ENCODE measurements at places on chromosomes 2 and 18.

DNA sequence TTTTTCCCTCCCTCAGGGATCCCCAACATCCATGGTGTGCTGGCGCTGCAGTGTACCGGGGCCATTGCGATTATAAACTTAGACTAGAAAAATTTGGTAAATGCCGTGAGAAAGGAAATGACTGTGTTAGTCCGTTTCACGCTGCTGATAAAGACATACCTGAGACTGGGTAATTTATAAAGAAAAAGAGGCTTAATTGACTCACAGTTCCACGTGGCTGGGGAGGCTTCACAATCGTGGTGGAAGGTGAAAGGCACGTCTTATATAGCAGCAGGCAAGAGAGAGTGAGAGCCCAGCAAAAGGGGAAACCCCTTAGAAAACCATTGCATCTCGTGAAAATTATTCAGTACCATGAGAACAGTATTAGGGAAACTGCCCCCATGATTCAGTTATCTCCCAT lies 44.3 kb downstream of the NTSR2 start:
- no peak for DNase-seq

GRCh38 chr2:168179592-168179991 lies 67.8 kb downstream of the STK39 start:
- no peak for DNase-seq

DNA sequence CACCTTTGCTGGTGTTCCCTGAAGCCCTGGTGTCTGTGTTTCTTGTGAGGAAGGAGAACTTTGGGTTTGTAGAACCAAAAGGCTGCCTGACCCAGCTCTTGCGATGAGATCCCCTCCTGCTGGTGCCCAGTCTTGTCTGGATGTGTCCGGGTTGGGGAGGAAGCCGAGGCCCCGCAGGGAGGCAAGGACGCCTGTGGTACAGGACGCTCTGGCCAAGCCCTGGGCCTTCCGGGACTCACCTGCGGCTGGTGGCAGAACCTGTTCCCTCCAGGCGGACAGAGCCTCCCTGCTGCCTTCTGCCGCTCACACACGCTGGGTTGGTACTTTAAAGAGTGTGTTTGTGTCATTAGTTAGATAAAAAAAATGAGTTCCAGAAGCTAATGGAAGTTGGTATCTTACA lies 616.2 kb downstream of the GALR1 start:
- DNase-seq = no peak

GRCh38 chr2:237886685-237887481 lies 27.5 kb downstream of the RAMP1 start:
- no peak for DNase-seq
